Left renal cortex interstitium (tissue), 4 donors: ENCODE measurements at places on chromosomes 1 and 21. TPM values are rescaled to one million over a fixed set of nuclear protein-coding genes. Genes with fewer than 3 reads are reported as not detected.

The ZNF695 gene
- polyA plus RNA-seq: 4.6 TPM

- DNase-seq: no peak
Measured at GRCh38 chr1:19081218-19081893, 124.9 kb upstream of the IFFO2 start.

DNA sequence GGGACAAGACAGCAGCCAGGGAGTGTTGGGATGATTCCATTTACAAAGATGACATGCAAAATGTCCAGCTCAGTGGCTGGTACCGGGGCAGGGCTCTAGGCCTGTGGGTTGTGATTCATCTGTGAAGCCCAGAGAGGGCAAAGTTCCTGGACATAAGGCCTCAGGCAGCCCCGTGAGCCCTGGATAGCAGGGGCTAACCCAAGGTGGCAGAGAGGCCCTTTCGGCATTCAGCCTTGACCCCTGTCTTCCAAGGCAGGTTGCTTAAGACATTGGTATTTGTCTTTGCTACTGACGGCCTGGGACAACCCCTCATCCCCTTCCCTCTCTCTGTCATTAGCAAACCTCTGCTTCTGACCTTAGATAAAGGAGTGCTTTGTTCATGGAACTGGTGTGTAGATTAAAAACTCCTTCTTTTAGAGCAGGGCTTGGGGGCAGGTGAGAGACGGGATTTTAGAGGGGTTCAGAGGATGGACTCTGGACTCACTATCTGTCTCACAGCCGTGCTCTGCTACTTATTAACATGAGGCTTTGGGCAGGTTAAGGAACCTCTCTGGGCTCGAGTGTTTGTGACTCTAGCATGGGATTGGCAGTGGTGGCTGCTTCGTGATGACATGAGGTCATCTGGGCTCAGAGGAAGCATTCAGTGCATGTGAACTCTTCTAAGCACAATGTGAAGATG, 36.3 kb downstream of the TMEM51 start:
- no peak for DNase-seq

The LAD1 gene
- 38.1 TPM for polyA plus RNA-seq

- no peak for DNase-seq
Measured at GRCh38 chr1:61287014-61287413, 204.7 kb downstream of the NFIA start.

The CAMSAP2 gene
- polyA plus RNA-seq: 40.5 TPM

GRCh38 chr1:246404078-246404477, 103.0 kb downstream of the SMYD3 start:
- no peak for DNase-seq

DNA sequence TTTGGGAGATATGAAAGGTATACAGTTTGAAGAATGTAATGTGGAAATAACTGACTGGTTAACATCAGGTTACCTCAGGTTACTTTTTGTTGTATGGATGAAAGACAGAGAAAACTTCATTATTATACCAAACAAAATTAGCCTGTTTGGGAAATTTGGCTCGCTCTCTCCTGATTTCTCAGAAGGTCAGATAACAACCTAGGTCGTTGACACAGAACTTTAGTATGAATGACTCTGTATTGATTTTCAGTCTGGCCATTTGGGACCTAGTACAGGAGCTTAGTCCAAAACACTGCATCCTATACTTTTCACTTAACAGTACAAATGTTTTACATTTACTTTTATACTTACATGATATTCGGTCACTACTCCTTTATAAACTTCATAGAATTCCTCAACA, 128.3 kb downstream of the ATP1B1 start:
- DNase-seq: no peak

DNA sequence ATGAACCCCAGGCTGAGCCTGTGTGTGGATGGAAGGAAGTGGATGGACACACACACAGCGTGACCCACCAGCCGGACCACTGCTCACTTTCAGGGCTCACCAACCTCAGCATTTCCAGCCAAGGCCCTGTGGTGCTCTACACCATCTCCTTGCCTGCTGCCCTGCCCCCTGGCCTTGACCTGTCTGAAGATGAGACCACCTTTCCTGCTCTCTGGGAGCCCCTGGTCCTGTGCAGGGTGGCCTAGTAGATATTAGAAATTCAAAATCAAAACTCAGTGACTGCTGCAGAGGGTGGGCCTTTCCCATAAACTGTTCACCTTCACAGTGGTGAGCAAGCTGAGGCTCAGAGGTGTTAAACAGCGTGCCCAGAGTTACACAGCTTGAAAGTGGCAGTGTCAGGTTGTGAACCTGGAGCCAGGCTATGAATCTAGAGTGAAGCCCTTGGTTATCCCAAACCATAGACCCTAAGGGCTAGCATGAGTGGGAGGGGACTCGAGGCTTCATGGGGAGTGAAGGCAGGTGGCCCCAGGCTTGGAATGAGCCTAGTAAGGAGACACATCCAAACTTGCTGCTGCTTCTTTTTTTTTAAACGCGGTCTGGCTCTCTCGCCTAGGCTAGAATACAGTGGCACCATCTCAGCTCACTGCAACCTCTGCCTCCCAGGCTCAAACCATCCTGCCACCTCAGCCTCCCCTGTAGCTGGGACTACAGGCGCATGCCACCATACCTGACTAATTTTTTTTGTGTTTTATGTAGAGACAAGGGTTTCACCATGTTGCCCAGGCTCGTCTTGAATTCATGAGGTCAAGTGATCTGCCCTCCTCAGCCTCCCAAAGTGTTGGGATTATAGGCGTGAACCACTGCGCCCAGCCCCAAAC, 41.5 kb downstream of the MAN1C1 start:
- no peak for DNase-seq

The ATP6V1G3 gene
- polyA plus RNA-seq: 5.8 TPM

DNA sequence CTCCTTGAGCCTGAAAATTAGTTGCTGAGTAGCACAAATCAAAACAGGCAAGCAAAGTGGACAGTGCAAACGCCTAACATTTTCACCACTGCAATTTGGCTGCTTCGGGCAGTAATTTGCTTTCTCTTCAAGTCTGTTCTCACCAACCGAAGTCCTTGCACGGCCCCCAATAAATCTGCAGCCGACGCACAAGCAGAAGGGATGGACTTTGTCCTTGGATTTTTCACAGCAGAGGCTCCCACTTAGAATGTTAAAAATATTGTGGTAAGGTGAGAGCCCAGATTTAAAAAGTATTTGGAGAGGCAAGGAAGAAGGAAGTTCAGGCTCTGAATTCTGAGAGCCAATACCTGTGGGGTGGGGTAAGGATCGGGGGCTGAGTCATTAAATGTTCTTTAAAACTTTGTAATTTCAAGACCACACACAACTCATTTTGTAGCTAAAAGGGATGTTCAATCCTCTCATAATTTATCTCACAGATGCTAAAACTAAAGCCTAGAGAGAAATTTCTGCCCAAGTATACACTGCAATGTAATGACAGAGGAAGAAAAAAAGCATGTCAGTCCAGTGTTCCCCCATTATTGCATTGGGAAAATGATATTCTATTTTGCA, 6.2 kb downstream of the CD247 start:
- DNase-seq: no peak

DNA sequence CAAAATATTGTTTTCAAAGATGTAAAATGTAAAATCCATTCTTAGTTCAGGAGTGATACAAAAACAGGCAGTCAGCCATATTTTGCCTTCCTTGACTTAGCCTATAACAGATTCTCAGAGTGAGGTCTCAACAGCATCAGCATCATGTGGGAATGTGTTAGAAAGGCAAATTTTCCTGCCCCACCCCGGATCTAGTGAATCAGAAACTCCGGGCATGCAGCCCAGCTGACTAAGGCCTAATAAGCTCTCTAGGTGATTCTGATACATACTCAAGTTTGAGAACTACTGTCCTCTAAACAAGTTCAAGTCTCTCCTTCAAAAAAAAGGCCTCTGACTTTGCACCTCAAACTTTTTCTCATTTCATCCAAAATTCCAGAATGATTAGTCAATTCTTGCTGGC, 46.9 kb upstream of the PRRC2C start:
- DNase-seq: no peak

GRCh38 chr1:168490306-168490705, 53.5 kb downstream of the XCL2 start:
- DNase-seq: no peak

GRCh38 chr1:228151180-228151925, 1.6 kb downstream of the GJC2 start:
- DNase-seq: no peak

DNA sequence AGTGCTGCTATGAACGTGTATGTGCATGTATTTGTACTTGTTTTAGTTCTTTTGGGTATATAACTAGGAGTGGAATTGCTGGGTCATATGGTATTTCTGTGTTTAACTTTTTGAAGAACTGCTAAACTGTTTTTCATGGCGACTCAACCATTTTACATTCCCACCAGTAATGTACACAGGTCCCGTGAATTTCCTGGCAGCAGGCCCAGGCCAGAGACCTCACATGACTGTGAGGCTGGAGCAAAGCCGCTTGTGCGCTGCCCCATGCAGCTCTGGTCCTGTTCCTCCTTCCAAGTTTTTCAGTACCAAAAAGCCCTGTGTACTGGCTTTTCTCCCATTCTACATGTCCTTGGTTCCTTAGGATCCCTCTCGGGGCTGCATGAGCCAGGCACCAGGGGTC, 29.6 kb downstream of the ACOT11 start:
- DNase-seq: no peak

The ADCY10 gene
- polyA plus RNA-seq: 1.2 TPM

DNA sequence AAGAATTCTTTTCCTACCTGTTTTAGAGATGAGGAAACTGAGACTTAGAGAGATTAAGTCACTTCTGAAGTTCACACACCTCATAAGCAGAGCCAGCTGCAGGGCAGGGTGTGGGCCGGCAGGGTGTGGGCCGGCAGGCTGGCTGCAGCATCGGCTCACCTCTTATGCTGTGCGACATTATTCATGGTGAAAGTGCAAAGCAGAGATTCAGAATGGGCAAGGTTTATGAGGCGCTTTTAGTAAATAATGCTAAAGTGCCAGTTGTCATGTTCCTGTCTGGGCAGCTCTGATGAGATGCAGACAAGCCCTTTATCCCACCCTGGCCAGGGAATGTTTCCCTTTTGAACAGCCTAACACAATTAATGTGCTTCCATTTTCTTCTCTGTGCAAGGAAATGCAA, 14.6 kb downstream of the MAB21L3 start:
- no peak for DNase-seq

The PCNT gene
- polyA plus RNA-seq: 30.4 TPM

DNA sequence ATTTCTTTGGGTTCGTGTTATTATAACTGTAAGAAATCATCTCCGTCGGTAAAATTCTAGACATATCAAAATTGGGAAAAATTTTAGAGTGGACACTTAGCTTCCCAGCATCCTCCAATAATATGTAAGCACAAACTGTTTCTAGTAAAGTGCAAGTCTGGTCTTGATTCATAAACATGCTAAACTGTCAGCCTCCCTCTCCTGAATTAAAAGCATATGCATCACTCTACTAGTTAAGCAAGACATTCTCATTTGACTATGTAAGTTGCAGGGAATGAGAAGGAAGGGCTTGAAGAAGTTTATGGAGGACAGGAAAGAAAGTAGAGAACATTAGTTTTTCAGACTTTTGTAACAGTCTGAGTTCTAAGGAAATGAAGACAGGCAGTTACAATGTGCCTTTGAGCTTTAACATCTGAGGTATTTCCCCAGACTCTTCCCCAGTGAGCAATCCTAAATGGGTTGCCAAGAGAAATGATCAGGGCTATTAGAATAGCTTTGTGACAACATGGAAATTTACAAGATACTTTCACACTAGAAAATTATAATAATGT, 90.0 kb downstream of the TYW3 start:
- DNase-seq: no peak

The PGBD5 gene
- 7.4 TPM for polyA plus RNA-seq

DNA sequence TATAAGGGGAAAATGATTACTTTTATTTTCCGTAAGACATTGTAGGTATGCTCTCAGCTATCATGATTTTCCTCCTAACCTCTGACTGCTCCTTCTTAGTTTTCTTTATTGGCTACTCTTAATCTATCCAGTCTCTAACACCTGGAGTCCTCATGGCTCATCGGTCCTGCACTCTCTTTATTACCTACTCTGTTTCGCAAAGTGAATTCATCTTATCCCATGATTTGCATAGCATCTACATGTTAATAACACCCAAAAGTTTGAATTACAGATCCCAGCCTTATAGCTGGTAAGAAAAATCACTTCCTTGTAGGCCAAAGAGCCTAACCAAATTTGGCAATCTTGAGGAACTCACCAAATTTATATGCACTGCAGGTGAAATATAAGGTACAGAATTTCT, 136.3 kb downstream of the CDC42BPA start:
- DNase-seq: no peak

GRCh38 chr21:17612023-17612564, 607 bp downstream of the BTG3 start:
- no peak for DNase-seq

The MASP2 gene
- polyA plus RNA-seq: 10.1 TPM

The STRIP1 gene
- polyA plus RNA-seq: 56.8 TPM

- DNase-seq: no peak
Measured at GRCh38 chr1:112982853-112983536, 27.0 kb upstream of the SLC16A1 start.

The KIF26B gene
- polyA plus RNA-seq: 39.1 TPM

- DNase-seq: no peak
Measured at GRCh38 chr1:230228236-230228897, 161.3 kb downstream of the GALNT2 start.

DNA sequence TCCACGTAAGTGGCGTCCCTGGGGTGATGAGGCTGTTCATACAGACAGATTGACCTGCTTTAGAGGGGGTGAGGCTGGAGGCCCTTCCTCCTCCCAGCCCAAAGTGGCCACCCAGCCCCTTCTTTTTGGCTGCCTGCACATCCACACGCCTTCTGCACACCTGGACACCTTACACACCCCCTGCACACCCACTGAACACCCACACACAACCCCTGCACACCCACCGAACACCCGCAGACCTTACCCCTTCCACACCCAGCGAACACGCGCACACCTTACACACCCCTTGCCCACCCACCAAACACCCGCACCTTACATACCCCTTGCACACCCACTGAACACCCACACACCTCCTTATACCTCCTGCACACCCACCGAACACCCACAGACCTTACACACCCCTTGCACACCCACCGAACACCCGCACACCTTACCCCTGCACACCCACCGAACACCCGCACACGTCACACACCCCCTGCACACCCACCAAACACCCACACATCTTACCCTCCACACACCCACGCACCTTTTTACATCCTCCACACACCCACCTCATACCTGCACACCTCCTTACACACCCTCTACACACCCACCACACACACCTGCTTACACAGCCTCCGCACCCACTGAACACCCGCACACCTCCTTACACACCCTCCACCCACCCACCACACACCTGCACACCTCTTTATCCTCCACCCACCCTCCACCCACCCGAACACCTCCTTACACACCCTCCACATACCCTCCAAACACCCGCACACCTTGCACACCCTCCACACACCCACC, 37.7 kb downstream of the COQ8A start:
- DNase-seq: no peak

DNA sequence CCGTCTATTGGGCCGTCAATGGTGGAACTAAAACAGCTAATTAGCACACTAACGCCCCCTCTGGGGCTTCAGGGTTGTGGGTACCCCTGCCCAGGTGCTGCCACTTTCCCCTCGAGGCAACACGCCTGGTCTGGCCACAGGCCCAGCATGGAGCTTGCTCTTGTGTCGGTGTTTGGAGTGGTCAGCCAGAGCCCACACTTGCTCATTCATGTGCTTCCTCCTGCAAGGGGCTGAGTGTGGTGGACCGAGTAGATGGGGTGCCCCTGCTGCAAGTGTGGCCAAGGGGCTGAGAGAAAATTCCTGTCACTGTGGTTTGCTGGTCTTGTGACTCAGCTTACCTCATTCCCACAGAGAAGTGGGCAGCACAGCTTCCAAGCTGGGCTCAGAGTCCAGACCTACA, 25.7 kb downstream of the HTR6 start:
- DNase-seq: no peak

The SESN2 gene
- 23.6 TPM for polyA plus RNA-seq
